T-helper 2 cell (primary cell): ENCODE measurements at places on chromosomes 6 and 20.
A peak's percentile ranks its signal among the peaks of the same experiment; 100 is the strongest.

DNA sequence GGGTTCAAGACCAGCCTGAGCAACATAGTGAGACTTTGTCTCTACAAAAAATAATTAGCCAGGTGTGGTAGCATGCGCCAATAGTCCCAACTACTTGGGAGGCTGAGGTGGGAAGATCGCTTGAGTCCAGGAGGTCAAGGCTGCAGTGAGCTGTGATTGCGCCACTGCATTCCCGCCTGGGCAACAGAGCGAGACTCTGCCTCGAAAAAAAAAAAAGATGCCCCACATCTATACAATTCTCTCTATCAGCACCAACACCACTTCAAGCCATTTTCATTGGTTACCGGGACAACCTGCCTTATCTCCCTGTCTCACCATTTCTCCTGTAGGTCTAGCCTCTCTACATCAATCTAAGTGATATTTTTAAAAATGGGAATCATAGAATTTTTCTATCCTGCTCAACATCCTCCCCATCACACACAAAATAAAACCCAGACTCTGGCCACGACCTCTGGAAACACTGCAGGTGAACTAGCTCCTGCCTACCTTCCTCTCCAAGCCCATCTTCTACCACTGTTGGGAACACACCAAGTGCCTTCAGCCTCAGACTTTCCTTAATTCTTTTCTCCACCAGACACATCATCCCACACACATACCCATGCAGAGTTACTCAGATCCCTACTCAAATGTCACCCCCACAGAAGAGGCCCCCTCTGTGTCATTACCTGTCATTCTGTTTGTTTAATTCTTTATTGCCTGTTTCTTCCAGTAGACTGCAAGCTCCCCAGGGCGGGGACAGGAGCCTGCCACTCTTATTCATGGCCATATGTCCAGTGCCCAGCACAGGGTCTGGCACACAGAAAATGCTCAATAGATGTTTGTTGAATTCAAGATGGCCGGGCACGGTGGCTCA lies 9.6 kb upstream of the PLTP start:
- DNase-seq = no peak

DNA sequence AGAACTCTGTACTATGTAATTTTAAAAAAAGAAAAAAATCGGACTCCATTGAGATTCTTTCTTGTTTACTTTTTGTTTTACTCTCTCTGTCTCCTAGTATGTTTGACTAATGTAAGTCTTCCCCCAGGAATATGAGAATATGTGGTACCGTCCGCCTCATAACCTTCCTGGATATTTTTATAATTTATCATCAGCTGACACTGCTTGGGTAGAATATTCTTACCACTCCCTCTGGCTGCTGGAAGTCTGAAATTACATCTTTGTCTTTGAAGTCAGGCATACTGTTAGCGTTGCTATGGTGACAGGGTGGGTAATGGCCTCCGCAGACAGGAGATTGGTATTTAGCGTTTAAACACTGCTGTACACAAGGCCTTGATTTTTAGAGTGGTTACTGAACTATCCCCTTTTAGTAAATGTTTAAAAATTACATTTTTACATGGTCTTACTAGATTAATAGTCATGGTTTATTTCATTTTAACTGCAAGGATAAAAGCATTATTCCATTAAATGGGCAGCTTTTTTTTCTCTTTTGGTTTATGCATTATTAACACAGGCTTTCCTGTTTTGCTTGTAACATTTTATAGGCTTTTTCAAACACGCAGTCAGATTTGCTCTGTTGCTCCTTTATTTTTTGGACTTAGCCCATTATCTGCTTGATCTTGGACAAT lies 176.4 kb downstream of the ARID1B start:
- peak; percentile 58 for DNase-seq

DNA sequence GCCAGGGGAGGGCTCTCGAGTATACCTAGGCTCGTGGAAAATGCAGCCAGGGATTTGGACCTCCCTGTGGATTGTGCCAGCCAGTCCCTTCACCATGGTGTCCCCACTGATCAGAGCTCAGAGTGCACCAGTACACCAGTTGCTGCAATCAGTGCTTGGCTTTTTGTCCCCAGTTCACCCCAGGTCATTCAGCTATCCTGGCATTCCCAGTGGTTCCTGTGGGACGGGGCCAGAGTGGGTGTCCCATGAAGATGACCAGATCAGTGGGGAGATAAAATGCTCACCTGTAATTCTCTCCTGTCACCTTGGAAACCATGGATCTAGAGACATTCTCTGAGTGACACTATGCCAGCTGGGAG lies 23.8 kb downstream of the MAS1 start:
- DNase-seq = no peak

DNA sequence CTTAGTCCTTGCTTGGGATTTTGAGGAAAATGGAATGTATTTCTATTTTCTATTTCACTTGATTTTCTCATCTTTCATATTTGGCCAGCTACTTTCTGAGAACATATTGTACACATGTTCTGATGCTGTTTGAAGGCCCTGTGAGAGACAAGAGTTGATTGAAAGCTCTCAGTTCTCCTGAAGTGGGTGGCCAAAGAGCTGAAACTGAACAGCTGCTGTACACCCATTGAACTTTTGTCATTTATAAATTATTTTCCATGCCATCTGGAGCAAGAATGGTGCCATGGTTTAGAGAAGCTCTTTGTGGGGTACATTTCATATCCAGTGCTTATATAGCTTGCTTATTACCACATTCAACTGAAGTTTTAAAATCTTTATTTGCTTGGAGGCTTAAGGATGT lies 298.3 kb downstream of the PRL start:
- DNase-seq = no peak

DNA sequence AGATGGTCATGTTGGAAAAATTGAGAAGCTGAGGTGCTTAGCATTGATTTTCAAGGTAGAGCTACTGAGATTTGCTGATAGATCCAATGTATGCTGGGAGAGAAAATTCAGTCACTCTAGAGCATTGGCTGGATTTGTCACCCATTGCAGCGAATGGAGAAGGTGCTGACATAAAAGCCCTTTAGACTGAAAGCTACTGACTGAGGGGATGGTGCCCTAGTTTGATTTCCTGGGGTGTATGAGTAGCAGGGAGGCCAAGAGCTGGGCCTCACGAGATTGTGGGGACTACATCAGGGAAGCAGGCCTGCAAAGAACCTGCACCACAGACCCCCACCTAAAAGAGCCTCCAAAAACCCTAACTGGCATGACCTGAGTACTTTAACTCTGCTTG lies 23.9 kb upstream of the PRND start:
- no peak for DNase-seq

DNA sequence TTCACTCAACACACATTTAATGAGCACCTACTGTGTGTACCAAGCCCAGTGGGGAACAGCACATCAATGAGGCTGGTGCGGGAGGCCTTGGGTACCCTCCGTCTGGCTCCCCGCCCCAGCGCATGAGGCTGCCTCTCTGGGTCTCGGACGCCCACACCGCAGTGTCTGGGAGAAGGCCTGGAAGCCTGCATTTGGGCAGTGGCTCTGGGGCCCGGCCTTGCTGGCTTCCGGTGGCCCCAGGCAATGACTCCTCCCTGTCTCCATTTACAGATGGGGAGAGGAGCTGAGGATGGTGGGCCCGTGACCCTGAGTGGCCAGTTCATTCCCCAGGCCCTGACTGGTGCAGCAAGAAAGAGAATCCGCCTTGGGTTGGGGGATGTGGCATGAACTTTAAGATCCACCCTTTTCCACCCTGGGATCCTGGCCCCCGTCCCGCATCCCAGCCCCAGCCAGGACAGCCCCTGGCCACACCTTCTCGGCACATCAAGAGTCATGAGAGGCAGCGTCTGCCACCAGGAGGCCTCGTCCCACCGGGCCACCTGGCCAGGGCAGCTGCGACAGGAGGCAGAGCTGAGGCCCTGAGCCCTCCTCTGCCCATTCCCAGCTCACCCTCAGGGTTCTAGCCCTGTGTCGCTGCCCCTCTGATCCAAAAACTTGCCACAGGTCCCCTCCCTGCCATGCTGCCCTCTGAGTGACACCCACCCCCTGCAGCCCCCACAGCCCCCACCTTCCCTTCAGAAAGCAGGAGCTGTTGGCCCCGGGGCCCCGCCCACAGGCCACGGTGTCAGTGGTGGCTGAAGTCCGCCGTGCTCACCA lies 17.5 kb upstream of the MRGBP start:
- no peak for DNase-seq

DNA sequence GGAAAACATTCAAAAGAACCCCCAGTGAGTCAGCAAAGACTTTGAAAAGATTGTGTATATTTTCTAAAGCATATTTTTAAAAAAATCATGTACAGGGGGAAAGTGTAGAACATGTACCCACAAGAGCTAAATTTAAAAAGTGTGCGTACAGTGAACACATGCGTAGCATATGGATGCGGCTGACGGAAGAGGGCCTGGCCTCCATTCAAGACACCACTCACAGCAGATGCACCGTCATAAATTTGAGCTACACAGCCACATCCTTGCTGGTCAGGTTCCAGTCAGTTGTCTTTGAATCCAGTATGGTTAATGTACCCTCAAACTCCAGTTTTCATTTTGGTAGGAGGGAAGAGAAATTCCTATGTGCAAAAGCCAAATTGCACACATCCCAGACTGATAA lies 54.3 kb upstream of the SPACA1 start:
- DNase-seq = no peak
